ENCODE measurements at places on chromosomes 13 and 19.
A peak's percentile ranks its signal among the peaks of the same experiment; 100 is the strongest.

- no peak for DNase-seq
These were observed 62.1 kb upstream of the TPM4 start for GRCh38 chr19:16013851-16014840.

GRCh38 chr13:110125157-110125556 is 181.8 kb downstream of the COL4A1 start:
- no peak for DNase-seq

GRCh38 chr13:65330691-65331090 is 1899.4 kb downstream of the PCDH9 start:
- no peak for DNase-seq

- no peak for DNase-seq
These were observed 7.6 kb downstream of the TRAPPC6A start for GRCh38 chr19:45170146-45171106.

DNA sequence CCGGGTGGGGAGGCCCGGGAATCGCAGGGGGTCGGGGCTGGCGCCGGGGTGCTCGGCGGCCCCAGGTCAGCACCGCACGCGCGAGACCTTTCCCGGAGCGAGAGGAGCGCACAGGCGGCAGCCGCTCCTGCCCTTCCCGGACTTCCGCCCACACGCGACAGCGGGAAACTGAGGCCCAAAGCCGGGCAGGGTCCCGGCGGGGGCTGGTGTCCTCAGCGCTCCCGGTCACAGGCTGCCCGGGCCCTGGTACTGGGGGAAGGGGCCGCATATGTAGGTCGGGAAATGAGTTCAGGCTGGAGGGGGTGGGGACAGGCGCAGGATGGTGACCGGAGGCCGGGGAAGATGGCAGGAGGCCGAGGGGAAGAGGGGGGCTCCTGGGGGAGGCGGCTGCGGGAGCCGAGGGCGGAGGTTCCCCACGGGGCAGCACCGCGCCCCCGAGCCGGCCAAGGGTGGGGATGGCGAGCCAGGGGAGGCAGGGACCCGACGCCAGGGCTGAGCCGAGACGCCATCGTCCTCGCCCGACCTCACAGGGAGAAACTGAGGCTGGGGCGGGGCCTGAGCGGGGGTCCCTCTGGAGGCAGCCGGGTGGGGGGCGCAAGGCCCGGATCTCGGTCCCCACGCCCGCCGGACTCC is 662 bp downstream of the CBARP start:
- DNase-seq, result no peak

DNA sequence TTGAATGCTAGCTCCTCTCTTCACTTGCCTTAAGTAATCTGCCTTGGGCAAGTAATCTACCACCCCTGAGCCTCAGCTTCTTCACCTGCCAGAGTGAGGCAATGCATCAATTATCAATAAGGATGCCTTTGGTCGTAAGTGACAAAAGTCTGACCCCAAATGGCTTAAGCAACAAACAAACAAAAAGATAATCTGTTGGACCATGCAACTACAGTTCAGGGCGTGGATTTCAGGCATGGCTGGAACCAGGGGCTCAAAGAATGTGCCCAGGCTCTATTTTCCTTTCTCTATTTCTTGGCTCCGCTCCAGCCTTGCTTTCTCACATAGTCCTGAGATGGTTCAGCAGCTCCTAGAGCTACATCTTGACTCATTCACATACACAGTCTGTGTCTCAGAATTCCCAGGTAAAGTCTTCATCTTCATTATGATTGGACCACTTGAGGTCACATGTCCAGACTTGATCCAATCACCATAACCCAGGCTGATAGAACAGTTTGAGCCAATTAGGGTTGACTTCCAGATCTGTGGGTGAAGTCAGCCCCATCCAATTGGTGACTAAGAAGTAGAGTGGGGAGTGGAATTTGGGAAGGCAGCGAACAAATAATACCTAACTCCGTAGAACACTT is 29.6 kb downstream of the ACSBG2 start:
- no peak for DNase-seq

GRCh38 chr13:74883834-74884233 is 598.1 kb downstream of the TBC1D4 start:
- DNase-seq, result no peak

DNA sequence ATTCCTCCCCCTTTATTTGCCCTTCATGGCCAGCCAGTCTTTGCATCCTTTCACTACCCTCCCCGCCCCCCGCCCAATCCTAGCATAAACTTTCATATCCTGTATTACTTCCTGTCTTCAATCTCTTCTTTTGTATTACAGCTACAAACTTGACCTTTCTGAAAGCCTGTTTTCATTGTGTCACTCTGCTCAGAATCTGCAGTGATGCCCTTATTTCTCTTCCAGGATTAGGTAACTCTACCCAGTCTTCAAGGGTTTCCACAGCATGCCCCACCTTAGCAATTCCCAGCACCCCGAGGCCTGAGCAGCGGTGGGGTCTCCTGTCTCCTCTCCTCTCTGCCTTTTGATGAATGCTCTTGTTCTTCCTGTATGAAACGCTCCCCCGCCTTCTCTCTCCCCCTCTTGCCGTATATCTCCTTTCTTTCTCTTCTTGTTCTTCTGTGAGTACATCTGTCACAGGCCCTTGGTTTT is 145.6 kb downstream of the SHISA2 start:
- DNase-seq, result no peak

GRCh38 chr13:106525865-106526264 is 9.6 kb downstream of the EFNB2 start:
- DNase-seq, result no peak

DNA sequence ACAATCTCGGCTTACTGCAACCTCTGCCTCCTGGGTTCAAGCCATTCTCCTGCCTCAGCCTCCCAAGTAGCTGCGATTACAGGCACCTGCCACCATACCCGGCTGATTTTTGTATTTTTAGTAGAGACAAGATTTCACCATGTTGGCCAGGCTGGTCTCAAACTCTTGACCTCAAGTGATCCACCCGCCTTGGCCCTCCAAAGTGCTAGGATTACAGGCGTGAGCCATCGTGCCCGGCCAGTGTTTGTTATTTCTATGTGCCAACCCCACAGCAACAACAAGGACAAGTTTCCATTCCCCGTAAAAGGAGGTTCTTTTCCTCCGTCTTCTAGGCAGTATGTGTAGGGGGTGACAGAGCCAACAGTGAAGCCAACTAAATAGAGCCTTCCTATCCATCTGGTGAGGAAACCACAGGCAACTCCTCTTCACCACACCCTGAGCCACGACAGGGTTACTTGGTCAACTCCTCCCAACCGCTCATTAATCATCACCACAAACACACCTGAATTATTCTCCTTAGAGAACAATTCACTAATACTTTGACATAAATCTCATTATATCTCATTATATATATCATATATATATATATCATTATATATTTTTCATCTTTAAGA is 25.5 kb downstream of the FOXO1 start:
- peak; percentile 62 for DNase-seq

GRCh38 chr13:97976610-97977521 is 23.4 kb downstream of the IPO5 start:
- DNase-seq, result no peak

- no peak for DNase-seq
These were observed 9.6 kb upstream of the TTYH1 start for GRCh38 chr19:54405628-54406027.

DNA sequence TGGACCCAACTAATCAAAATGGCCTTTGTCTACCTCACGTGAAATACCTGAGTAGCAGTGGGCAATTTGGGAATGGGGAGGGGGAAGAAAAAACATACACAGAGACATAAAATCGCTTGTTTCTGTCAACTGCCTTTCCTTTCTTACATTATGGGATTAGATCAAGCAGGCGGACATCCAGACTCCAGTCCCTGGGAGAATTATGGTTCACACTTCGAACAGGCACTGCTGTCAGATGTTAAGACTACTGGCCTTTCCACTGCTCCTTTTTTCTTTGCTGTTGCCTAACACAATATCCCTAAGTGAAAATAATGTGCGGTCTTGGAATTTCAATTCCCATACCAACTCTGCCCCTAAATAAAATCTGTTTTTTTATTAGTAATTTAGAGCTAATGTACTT is 1719.7 kb upstream of the SLC10A2 start:
- DNase-seq, result no peak

DNA sequence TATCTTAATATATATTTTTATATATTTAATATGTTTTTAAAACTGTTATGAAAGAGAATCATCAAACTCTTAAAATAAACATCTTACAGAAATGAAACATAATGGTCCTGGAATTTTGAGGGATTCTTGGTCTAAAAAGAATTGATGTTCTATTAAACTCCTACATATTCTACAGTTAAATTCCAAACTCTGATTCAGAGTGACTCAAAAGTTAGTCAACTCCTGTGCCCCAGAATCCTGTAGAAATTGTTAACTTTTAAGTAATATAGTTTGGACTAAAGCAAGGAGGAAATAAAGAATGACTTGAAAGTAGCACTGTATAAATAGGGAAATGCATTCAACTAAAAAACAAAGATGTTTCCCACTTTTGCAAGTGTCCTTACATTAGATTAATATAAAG is 47.7 kb downstream of the FNDC3A start:
- no peak for DNase-seq

- DNase-seq, result no peak
These were observed 1376.3 kb upstream of the SLC10A2 start for GRCh38 chr13:104442536-104442935.

Data from CD4-positive, alpha-beta T cell treated with Interleukin-4 for 4 hours (primary cell).